GOT3 (cell line): ENCODE measurements at places on chromosomes 4 and X.

DNA sequence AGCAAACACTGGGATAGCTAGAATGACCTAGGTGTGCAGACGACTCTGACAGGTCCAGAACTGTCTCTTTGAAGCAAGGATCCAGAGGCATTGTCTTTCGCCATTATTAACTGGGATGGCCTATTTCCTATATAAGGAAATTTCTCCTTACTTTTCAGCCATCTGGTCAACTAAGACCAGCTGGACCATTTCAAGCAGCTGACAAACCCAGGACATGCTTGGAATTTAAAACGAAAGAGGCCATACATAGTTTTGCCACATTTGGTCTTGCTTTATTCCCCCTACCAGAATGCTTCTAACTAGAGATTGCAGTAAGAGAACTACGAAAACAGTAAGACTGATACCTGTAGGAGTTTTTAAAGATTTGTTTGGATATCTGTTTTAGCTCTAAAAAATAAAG, 87.0 kb downstream of the GLRA2 start:
- no peak for DNase-seq

GRCh38 chr4:23768541-23768940, 121.3 kb downstream of the PPARGC1A start:
- DNase-seq, result no peak

GRCh38 chr4:176814770-176815169, 22.0 kb upstream of the VEGFC start:
- no peak for DNase-seq

GRCh38 chr4:86512631-86513030, 81.5 kb upstream of the PTPN13 start:
- DNase-seq, result no peak

DNA sequence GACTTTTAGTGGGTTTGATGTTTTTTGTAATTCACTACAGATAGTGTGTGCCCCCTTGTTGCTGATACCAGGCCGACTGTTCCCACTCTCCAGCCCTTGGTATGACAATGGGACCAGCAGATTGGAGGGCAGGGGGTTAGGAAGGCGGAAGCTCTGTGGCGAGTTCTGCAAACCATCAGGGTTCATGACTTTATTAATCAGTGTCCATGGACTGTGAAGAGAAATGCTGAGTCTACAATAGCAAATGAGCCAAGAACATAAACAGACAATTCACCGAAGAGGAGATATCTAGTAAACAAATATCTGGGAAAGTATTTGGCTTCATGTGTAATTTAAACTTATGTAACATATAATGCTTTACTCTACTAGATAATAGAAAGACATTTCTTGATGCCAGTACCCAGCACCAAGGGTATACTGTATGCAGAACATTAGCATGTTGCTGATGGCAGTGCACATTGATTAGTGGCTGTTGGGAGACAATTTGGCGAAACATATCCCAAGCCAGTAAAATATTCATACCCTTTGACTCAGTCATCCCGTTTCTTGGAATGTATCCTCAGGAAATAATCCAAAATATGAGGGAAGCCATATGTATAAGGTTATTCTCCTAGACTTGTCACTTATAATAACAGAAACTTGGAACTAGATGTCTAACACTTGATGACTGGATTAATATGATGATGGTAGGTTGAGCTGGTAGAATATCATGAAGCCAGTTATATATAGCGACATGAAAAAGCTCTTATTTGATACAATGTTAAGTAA, 169.4 kb downstream of the PTTG2 start:
- DNase-seq, result no peak

- DNase-seq, result no peak
Observed at GRCh38 chrX:97587171-97587570, 703.5 kb downstream of the RPA4 start.

- DNase-seq, result no peak
Observed at GRCh38 chr4:1200425-1201035, 28.1 kb upstream of the SPON2 start.

DNA sequence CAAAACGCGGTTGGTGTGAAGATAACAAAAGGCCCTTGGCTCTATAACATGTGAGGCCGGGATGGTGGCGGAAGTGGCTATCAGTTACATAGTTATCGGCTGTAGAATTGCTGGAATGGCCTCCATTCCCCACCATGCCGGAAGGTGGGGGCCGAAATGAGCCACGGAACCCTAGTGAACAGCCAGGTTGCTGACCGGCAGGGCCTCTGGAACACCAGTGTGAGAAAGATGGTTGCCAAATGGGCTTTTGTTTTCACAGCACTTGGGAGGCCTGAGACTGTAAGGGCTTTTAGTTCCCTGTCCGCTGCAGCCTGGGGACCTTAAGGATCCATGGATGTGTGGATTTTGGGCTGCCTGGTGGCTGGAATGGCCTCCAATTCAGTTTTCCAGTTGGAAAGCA, 23.3 kb upstream of the ARX start:
- no peak for DNase-seq

GRCh38 chr4:83019794-83020494, 9.3 kb upstream of the LIN54 start:
- DNase-seq, result no peak

DNA sequence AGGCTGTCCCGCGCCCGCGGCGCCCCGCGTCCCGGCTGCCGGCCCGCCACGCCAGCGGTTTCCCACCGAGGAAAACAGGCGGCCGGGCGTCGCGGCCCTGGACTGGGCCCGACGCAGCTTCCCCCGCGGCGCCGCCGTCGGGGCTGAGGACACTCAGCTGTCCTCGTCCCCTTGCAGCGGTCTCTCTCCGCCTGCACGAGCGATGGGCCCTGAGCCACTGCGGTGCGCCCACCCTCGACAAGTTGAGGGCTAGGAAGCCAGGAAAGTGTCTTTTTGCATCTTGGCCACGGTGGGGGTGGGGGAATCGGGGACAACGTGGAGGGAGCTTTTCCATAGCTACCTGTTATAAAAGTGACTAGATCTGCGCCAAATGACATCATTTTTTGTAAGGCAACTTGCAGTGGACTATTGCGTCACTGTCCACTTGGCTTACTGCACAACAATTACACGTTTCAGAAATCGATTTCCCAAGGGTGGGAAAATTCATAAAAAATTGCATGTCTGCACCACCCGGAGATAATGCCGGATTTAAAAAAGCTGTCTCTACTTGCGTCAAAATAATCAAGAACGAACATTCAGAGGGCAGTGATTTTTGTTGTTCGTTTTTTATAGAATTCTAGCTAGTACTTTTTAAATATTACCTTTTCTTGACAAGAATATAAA, 1.1 kb downstream of the KLHL15 start:
- no peak for DNase-seq

DNA sequence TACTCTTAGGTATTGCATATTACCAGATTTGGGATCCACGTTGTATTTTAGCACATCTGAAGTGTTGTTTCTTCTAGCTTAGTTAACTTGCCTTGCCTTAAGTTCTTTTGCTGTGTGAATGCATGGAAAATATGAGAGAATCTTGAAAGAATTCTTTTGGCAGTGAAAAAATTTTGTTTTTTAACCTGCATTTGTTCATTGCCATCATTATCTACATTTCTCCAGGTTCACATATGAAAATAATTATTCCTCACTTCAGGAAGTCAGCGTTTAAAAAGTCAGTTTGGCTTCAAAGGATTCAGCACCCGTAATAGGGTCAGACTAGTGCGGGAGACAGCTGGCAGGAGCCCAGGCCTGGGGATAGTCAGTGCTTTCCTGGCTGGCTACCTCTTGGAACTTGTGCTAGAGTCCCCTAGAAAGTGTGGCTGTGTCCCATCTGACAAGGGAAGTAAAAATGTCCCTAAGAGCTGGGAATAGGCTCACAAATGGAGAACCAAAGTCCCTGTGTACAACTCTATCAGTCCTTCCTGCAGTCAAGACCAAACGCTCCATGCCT, 251.9 kb upstream of the KLF3 start:
- no peak for DNase-seq

DNA sequence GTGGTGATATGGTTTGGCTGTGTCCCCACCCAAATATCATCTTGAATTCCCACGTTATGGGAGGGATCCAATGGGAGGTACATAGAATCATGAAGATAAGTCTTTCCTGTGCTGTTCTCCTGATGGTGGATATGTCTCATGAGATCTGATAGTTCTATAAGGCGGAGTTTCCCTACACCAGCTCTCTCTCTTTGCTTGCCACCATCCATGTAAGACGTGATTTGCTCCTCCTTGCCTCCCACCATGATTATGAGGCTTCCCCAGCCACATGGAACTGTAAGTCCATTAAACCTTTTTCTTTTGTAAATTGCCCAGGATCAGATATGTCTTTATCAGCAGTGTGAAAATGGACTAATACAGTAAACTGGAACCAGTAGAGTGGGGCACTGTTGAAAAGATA, 39.5 kb downstream of the HSD17B13 start:
- DNase-seq, result no peak

DNA sequence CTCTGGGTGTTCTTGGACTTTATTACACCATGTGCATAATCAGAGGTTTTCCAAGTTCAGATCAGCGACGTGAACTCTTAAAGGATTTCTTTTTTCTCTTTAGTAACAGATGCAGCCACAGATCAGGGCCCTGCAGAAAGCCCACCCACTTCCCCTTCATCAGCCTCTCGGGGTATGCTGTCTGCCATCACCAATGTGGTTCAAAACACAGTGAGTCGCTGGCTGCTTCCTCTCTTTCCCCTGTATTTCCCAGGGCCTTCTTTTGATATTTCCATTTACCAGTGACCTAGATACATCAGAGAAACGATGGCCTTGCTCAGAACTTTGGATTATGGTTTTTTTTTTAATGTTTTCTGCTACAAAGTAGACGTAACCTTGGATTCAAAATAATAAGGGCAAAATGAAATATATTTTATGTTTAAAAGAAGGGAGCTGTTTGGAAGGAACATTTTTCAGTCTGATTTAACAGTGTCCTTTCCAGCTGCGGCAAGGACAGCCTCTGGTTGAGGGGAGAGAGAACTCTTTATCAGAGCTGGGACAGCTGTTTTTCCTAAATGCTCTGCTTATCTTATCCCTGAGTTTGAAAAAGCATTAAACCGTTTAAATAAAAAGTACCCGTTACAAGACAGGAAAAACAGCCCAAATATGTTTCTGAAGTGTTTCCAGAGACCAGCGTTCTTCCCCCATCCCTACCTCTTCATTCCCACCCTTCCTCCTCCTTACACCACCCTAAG, 38.2 kb downstream of the FAM114A1 start:
- DNase-seq, result no peak

DNA sequence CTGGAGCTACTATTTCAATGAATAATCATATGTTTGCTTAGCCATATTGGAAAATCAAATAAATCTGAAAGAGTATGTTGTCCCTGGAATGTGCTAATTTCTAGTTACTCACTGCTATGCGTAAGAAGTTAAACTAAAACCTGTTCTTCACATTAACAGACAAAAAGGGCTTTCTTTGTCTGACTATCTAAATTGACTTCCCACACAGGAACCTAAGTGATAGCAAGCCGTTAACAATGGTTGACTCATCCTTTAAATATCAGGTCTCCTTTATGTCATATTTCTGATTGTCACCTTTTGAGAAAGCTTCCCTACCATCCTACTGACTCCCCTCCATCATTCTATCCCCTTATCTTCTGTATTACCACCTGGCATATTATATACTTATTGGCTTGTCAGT, 81.4 kb downstream of the AMELX start:
- DNase-seq, result no peak

GRCh38 chr4:138702190-138702824, 313.3 kb upstream of the NOCT start:
- no peak for DNase-seq

DNA sequence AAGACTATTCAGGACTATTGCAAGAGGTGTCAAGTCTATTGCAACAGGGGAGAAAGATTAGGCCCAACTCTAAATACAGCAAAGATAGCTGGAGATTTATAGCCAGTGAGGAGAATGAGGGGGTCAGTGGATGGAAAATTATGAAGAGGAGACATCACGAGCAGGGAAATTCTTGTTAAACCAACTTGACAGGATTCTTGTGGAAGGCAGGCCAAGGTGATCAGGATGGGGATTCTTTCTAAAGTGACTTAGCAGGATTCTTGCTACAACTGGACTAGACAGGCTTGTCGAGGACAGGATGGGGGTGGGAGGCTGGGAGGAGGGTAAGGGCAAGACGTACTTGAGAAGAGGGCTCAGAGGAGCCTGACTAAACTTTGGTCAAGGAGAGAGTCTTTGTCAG, 89.0 kb downstream of the PHEX start:
- no peak for DNase-seq

GRCh38 chr4:147811878-147812277, 80.0 kb downstream of the ARHGAP10 start:
- DNase-seq, result no peak

DNA sequence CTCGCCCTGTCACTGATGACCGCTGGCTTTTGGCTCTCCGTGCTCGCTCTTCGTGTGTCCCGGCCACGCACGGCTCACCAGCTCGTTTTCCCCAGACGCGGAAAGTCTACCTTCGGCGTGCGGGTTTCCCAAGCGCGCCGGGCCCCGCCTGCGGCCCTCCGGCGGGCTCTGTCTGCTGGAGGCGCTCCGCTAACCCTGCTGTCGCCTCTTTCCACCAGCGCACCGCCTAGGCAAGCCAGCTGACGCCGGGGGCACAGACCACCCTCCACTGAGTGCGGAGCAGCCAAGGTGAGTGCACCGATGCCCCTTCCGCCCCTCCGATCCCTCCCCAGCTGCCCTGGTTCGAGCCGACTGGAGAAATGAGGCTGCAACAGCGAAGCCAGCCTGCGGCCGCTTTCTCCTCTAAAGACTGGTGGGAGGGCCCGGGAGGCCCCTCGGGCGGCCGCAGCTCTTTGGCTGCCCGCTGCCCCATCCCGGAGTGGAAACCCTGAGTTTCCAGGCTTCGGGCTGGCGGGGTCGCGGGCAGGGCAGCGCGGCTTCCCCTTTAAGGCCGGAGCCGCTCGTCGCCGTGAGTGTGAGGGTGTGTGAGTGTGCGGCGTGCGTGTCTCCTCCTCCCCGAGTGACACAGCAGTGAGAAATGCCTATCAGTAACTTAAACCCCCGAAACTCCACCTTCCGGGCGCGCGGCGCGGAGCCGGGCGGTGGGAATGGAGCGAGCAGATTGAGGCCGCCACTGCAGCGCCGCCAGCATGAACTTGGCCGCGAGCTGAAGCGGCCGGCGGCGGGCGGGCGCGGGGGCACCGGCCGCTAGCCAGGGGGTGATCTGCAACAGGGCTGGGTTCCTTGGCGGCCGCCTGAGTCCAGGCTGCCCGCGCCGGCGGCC, at the start of gene MAMLD1:
Gene MAMLD1 (plus strand): TSS at position 719 of the 883 bp plus-strand sequence. CDS start 82,200 bp downstream, outside the sequence.
- peak; percentile 43 for DNase-seq

DNA sequence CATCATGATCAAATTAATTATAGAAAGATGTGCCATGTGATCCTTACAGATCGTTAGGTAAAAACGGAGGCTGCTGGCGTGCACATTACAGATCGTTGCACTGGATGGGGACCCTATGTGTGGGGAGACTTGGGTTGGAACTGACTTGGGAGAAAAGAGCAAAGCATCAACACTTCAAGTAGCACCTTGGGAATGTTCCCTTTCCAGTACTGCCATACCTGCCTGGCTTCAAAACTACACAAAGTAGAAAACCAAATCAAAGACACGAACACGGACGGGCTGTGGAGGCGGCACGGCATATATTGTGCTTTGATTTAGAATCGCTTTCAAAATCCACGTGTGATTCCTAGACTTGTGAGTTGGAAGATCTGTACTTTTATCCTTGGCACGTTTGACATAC, 898 bp downstream of the CMC4 start:
- no peak for DNase-seq

- DNase-seq, result no peak
Observed at GRCh38 chr4:169151671-169152070, 119.1 kb downstream of the SH3RF1 start.

- DNase-seq, result no peak
Observed at GRCh38 chr4:138290805-138291204, 48.7 kb upstream of the SLC7A11 start.

GRCh38 chr4:184748251-184748652, 14.4 kb upstream of the CENPU start:
- DNase-seq, result no peak

- no peak for DNase-seq
Observed at GRCh38 chr4:106795326-106795725, 240.8 kb downstream of the DKK2 start.
